Cerebellar nuclear complex (tissue), 1 donor: ENCODE measurements at places on chromosomes 2 and 18.

DNA sequence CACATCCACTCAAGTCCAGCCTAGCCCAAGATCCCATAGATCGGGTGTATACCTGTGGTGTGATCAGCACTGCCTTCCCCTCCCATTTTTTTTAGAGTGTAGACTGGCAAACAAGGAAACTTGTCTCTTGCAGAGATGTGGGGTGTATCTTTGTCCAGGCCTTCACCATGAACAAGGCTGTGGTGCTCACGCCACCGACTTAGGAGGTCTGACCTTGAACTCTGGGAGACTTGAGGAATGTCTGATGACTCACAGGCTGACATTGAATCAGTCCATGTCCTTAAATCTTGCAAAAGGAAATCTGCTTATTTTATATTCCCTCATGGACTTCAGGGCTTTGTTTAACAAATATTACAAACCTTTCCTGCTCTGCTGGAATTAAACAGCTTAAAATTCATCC lies 4.5 kb upstream of the CTIF start:
- no peak for DNase-seq

GRCh38 chr2:38386821-38387220 lies 9.7 kb upstream of the ATL2 start:
- DNase-seq, result no peak

DNA sequence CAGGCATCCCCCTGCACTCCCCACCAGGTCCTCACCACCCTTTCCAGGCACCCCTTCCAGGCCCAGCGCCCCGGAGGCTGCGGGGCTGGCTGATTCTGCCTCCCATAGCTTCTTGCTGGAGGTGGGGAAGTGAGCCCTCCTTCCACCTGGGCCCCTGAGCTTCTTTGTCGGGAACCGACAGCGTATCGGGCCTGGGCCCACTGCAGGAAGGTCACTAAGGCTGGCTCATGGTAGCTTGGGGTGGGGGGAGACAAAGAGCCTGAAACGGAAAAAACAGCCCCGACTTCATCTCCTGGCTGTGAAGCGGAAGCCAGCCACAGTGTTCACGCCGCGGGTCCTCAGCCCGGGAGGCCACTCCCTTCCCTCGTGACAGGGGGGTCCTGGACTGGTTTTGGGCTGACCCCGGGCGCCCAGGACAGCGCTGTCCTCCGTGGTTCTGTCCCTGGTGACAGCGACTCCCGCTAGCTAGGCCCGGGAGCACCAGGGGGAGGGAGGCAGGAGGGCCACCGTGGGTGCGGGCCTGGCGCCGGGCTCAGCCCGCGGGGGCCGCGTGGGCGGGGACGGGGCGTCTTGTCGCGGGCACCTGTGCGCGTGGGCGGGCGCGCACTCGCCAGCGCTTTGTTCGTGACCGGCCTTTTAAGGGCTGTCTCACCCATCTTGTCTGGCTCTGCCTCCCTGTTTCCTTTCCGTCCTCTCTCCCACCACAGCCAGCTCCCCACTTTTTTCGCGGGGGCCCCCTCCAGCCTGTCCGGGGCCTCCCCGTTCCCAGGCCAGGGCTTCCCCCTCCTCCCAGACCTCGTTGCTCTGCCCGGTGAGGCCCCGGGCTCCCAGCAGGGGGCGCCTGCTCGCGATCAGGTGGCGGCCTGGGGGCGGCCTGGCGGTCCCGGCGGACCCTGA lies 64.9 kb downstream of the DNMT3A start:
- DNase-seq, result no peak

DNA sequence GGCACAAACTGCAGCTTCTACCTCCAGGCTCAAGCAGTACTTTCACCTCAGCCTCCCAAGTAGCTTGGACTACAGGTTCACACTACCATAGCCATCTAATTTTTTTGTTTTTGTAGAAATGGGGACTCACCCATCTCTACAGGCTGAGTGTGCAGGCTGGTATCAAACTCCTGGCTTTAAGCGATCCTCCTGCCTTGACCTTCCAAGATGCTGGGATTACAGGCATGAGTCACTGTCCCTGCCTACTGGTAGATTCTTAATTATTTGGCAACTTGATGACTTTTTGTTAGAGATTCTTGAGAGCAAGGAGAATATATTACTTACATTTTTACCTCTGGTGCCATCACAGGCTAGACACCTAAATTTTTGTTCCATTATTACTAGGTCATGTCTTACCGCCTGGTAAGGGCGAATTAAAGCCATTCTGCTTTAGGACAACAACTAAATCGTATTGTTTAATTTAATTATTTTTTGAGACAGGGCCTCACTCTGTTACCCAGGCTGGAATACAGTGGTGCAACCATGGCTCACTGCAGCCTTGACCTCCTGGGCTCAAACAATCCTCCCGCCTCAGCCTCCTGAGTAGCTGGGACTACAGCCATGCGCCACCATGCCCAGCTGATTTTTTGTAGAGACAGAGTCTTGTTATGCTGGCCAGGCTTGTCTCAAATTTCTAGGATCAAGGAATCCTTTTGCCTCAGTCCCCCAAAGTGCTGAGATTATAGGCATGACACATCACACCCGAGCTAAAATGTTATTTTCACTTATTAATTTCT lies 15.7 kb downstream of the DYNC1I2 start:
- DNase-seq, result no peak

GRCh38 chr2:119741001-119741400 lies 18.7 kb upstream of the PTPN4 start:
- DNase-seq, result no peak

- DNase-seq, result no peak
Observed at GRCh38 chr2:98086491-98087446, at the start of gene VWA3B. VWA3B (plus strand) TSS chr2:98087167; CDS start chr2:98093093, 5,926 bp downstream.

- no peak for DNase-seq
Observed at GRCh38 chr2:2328848-2329247, 2.2 kb downstream of the MYT1L start.

- DNase-seq, result no peak
Observed at GRCh38 chr2:99651930-99652670, 162.3 kb upstream of the REV1 start.

DNA sequence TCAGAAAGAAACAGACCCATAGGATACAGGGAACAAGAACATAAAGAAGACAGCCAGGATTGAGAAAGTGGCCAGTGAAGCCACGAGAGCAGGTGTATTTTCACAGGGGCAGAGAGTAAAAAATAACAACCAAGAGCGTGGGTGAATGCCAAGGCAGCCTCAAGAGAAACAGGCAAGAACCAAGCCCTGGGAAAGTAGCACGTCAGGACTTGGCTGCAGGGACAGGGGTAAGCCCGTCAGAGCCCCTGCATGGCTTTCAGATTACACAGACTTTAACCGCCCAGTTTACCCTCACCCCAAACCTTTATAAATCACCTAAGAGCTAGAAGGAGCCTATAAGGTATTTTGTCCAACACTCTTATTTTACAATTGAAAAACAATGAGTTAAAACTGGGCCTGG lies 43.7 kb downstream of the ARL4C start:
- no peak for DNase-seq

GRCh38 chr18:6120820-6121279 lies 225.5 kb upstream of the TMEM200C start:
- no peak for DNase-seq
